ENCODE measurements at places on chromosomes 1 and 21. TPM values are rescaled to one million over a fixed set of nuclear protein-coding genes. Genes with fewer than 3 reads are reported as not detected.

GRCh38 chr1:116292929-116293725 is 79.9 kb upstream of the ATP1A1 start:
- no peak for DNase-seq
- no peak overlapping the region for H3K4me3 ChIP-seq
- H3K4me1 ChIP-seq = no peaks in the 10 kb centered on the region

- no peak for DNase-seq
- H3K36me3 ChIP-seq = no peaks in the 10 kb centered on the region
- no peaks in the 10 kb centered on the region for H3K4me1 ChIP-seq
- no peaks in the 10 kb centered on the region for H3K27me3 ChIP-seq
- H3K27ac ChIP-seq = no peak overlapping the region
Measured at GRCh38 chr1:172758259-172758658, 99.4 kb downstream of the FASLG start.

GRCh38 chr1:115182012-115182715 is 92.9 kb upstream of the TSPAN2 start:
- no peak overlapping the region for H3K4me3 ChIP-seq
- peaks cover 9% of the 10 kb centered on the region for H3K4me1 ChIP-seq
- no peak for DNase-seq
- H3K27me3 ChIP-seq = no peaks in the 10 kb centered on the region
- no peak overlapping the region for H3K27ac ChIP-seq
- no peaks in the 10 kb centered on the region for H3K36me3 ChIP-seq

- no peaks in the 10 kb centered on the region for H3K36me3 ChIP-seq
- H3K4me1 ChIP-seq = no peaks in the 10 kb centered on the region
- no peaks in the 10 kb centered on the region for H3K27me3 ChIP-seq
- no peak overlapping the region for H3K27ac ChIP-seq
Measured at GRCh38 chr1:175773571-175773970, 30.2 kb upstream of the TNR start.

DNA sequence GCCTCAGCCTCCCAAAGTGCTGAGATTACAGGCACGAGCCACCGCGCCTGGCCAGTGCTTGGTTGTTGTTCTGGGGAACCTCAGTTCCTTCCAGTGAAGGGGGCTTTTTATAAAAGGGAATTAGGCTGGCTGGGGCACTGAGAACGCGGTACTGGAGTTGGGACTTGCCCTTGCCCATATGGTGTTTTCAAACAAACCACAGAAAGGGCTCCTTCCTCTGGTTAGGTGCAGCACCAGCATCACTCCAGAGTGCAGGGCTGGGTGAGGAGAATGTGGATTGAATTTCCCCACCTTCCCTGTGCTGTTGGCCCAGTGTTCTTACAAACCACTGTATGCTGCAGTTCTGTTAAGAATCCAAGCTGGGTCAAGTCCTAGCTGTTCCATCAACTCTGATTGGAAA is 5.3 kb downstream of the MAN1C1 start:
- peaks cover 46% of the 10 kb centered on the region for H3K4me1 ChIP-seq
- H3K36me3 ChIP-seq = no peaks in the 10 kb centered on the region
- no peak overlapping the region for H3K4me3 ChIP-seq
- H3K27ac ChIP-seq = no peak overlapping the region
- no peaks in the 10 kb centered on the region for H3K27me3 ChIP-seq
- DNase-seq = no peak

DNA sequence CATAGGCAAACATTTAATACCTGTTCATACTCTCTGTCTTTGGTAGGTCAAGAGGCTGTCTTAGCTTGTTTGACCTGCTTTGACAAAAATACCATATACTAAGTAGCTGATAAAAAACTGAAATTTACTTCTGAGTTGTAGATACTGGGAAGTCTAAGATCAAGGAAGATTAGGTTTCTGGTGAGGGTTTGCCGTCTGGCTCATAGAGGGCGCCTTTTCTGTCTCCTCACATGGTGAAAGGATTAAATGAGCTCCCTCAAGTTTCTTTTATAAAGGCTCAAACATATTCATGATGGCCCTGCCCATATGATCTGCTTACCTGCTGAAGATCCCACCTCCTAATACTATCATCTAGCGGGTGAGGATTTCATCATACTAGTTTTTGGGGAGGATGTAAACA is 1076.1 kb upstream of the NCAM2 start:
- H3K4me3 ChIP-seq = no peak overlapping the region
- H3K4me1 ChIP-seq = no peaks in the 10 kb centered on the region
- H3K27ac ChIP-seq = no peak overlapping the region
- H3K27me3 ChIP-seq = no peaks in the 10 kb centered on the region
- no peaks in the 10 kb centered on the region for H3K36me3 ChIP-seq
- DNase-seq = no peak

GRCh38 chr21:43694437-43695079 is 24.4 kb upstream of the PDXK start:
- no peak overlapping the region for H3K27ac ChIP-seq
- H3K36me3 ChIP-seq = peaks cover 35% of the 10 kb centered on the region
- no peak overlapping the region for H3K4me3 ChIP-seq
- no peaks in the 10 kb centered on the region for H3K4me1 ChIP-seq
- no peak for DNase-seq
- no peaks in the 10 kb centered on the region for H3K27me3 ChIP-seq

DNA sequence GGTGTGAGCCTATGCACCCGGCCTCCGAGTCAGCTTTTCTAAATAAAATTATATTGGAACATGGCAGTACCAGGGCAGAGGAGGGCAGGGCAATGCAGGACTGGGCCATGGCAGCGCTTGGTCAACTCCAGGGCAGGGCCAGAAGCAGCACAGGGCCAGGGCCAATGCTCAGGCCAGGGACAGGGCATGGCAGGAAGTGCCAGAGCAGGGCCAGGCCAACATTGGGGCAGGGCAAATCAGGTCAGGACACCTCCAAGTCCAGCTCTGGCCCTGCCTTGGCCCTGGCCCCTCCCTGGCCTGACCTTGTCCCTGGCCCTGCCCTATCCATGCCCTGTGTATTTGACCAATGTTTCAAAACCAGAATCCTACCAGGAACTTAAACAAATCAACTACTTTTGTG is 156.1 kb downstream of the LIPI start:
- no peak overlapping the region for H3K4me3 ChIP-seq
- H3K4me1 ChIP-seq = no peaks in the 10 kb centered on the region
- no peak overlapping the region for H3K27ac ChIP-seq
- no peaks in the 10 kb centered on the region for H3K36me3 ChIP-seq
- no peaks in the 10 kb centered on the region for H3K27me3 ChIP-seq

Gene FMOD
- total RNA-seq = 20.1 TPM

Gene ASAP3
- 47.6 TPM for total RNA-seq

- DNase-seq = no peak
- peaks cover 57% of the 10 kb centered on the region for H3K4me1 ChIP-seq
- H3K36me3 ChIP-seq = no peaks in the 10 kb centered on the region
- H3K4me3 ChIP-seq = no peak overlapping the region
- H3K27ac ChIP-seq = no peak overlapping the region
Measured at GRCh38 chr1:154499446-154499845, 2.6 kb upstream of the TDRD10 start.

DNA sequence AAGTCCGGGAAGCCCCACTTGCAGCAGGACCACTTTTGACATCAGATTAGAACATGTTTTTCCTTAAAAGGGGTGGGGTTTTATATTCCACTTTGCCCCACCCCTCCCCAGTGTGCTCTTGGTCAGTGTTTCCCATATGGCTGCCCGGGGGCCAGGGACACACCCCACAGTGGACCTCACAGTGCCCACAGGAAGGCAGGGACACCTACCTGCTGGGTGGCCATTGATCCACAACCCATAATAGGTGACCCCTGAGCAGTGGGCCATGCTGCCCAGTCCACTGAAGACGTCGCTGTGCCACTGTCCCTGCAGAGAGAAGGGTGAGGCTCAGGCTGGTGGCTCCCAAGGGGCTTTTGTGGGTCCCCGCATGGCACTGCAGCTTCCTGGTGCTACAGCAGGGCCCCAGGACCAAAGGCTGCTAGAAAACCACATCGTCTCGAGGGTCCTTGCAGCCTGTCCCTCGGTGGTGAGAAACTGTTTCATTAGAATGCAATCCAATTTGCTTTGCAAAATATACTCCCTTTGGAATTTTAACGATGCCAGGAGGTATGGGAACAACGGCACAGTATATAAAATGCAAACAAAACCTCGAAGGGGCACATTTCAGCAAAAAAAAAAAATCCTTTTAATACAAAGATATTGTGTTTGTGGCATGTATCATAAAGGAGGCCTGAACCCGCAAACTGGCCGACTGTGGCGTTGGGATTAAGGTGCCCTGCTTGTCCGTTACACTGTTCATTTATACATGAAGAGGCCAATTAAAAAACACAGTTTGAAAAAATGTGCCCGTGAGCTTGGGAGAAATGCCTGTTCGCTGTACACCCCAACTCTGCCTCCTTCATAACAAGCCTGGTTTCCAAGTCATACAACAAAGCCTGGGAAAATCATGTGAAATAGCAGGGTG is 16.9 kb downstream of the MORN1 start:
- DNase-seq = peak; percentile 7
- no peaks in the 10 kb centered on the region for H3K27me3 ChIP-seq
- no peaks in the 10 kb centered on the region for H3K4me1 ChIP-seq
- H3K4me3 ChIP-seq = no peak overlapping the region
